ENCODE measurements at places on chromosomes 5 and 9.

- no peak for DNase-seq
Measured at GRCh38 chr5:104111632-104112031, 549.0 kb upstream of the NUDT12 start.

DNA sequence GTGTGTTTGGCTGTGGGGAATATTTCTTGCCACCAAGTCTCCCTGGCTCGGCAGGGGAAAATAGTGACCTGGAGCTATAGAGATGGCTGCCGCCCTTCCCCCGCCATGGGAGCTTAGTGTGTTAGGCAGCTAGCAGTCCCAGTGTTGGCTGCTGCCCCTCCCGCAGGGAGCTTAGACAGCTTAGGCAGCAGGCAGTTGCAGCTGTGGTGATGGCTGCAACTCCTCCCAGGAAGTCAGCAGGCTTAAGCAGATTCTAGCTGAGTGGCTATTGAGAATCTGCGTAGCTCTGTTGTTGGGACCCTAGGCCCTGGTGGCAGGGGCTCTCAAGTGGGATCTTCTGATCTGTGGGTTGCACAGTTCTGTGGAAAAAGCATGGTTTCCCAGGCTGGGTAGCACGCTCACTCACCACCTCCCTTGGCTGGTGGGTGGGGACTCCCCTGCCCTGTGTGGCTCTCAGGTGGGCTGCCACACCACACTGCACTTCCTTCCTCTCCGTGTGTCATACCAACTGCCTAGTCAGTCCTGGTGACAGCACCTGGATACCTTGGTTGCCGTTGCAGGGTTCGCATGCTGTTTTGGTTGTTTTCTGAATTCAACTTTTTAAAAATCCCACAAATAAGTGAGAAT lies 9.3 kb downstream of the OR1N2 start:
- no peak for DNase-seq

DNA sequence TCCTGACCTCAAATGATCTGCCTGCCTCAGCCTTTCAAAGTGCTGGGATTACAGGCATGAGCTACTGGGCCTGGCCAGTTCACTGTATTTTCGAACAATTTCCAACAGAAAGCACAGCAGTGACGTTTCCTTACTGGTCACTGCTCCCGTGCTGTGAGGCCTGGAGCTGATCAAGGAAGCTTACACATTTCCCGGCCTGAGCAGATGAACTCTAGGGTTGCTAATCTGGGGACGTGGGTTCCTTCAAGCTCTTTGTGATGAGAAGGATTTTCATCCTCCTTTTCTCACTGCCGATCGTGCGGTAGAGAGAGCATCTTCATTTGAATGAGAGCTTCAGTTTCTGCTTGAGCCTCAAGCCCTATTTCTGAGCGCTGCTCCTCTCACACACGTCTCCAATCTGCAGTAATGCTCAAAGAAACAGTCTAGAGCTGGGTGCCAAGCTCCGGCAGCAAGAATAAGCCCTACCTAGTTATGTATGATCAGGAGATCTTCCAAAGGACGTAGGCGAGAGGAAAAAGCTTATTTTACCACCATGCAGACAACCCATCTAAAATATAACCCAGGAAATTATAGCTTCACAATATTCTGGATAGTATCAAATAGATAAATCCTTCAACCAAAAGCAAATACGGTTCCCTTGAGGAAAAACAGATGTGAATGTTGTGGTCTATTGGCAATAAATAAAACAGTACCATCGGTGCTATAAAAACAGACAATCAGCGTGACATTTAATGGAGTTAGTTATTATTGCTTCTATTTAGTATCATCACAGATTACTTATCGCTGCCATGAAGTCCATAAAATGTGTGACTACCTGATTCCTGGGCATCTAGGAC lies 7.3 kb upstream of the SPATA24 start:
- no peak for DNase-seq

DNA sequence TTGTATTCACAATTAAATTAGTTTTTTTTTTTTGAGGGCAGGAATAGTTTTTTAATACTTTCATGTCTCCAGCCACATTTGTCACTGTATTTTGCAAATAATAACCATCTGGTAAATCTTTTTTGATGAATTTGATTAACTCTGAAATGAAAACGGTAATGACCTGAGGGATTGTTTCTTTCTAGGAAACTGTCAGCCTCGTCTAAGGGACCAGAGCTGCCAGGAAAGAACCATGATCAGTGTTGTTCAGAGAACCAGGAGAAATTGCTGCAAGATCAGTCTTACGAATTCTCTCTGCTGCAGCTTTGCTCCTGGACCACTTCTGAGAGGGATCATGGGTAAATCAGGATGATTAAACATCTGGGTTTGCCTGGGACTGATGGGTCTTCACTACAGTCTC lies 114.5 kb upstream of the TAF11L2 start:
- no peak for DNase-seq

- no peak for DNase-seq
Measured at GRCh38 chr9:128096616-128097536, 28.8 kb downstream of the SLC25A25 start.

DNA sequence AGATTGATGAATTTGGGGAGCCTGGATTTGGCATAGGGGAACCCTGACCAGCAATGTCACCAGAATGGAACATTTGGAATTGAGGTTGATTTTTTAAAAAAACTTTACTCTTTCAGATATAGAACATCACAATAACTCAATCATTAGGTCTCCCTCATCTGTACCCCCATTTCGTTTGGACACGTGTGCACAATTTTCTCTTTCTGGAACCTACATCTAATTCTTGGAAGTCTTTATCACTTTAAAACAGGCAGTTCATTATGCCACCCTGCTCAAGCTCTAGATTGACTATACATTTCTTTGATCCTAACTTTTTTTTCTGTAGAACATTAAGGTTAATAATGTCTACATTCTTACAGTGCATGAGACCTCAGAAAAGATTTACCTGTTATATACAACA lies 3.7 kb upstream of the SSBP2 start:
- DNase-seq: no peak

DNA sequence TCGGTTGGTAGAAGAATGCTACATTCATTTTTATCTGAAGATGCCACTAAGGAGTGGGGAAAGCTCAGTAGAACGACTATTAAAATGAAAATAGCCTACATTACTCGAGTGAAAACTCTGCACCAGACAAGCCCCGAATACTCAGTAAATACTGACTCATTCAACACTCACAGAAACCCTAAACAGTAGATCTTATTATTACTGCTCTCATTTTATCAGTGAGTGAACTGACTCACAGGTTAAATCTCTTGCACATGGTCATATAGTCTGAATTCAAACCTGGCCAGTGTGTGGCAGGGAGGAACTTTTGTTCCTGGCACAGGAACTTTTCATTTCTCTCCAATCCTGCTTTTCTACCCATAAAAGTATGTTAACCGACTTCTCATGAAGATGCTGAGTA lies 9.6 kb upstream of the PAPPA start:
- DNase-seq: no peak

GRCh38 chr5:14356305-14356704 lies 213.2 kb downstream of the TRIO start:
- DNase-seq: no peak

DNA sequence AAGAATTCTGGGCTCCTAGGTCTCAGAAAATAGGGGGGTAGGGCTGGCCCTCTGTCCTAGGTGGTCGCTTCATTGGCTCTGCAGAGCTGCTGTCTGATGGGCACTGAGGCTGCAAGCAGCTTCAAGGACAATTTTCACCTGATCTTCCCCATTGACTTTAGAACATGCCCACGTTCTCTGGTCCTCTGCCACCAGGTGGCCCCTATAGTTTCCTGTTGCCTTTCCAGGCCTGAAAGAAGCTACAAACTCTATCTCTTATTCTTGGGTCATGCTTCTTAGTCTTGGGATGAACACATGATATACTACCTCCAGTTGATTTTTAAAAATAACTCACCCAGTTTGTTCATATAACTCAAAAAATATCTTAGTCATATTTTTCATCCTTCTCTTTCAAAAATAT lies 26.3 kb downstream of the SPZ1 start:
- no peak for DNase-seq

GRCh38 chr5:83025690-83026478 lies 51.3 kb downstream of the TMEM167A start:
- DNase-seq: no peak

DNA sequence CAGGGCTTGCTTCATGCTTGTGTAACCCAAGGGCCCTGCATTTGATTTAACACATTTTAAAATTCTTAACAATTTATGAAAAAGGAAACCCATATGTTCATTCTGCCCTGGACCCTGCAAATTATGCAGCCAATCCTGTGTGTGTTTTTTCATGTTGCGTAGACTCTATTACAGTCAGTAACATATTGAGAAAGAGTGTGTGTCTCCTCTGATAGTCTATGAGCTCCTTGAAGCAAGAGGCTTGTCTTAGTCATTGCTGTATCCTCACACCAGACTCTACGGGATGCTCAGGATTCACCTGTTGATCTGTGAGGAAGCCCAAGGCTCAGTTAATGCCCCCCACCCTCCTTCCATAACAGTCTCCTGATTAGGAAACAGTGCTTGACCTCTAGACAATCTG lies 177.3 kb upstream of the DMAC1 start:
- DNase-seq: no peak

- no peak for DNase-seq
Measured at GRCh38 chr5:173689737-173690360, 73.4 kb upstream of the BOD1 start.

DNA sequence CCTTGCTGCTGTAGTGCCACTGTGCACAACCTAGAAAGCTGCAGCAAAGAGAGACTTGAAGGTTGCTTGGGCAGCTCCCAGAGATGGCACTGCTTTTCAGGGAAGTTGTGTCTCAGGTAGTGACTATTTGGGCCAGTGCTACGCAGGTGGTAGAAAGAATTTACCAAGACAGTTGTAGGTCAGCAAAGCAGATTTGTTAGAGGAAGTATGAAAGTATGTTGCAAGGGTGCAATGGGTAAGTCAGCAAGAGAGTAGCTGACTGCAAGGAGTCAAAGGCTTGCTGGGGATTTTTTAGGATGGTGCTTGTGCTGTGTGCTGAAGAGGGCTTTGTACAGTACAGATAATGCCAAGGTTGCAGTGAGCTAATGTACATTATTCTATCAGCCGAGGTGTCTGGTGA lies 33.5 kb upstream of the SPARC start:
- DNase-seq: no peak

DNA sequence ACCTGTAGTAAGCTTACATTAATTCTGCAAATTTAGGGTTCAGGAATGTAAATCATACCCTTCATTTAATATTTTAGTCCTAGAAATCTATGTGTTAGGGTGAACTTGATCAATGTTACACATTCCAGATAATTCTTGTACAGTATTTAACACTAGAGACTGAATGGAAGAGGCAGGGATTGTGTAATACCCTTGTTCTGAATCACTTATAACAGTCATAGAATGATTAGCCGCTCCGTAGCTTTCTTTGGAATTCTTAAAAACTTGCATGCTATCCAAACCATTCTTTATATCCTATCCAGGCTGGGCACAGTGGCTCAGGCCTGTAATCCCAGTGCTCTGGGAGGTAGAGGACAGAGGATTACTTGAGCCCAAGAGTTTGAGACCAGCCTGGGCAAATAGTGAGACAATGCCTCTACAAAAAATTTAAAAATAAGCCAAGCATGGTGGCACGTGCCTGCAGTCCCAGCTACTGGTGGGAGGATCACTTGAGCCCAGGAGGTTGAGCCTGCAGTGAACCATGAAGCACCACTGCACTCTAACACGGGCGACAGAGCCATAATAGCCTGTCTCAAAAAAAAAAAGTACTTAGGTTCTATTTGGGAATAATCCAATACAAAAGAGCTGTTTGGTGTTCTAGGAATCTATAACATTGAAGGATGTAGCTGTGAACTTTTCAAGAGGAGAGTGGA lies 8.3 kb downstream of the ZNF483 start:
- DNase-seq: no peak

- no peak for DNase-seq
Measured at GRCh38 chr5:73452215-73452614, 3.6 kb upstream of the FOXD1 start.

Measured in T-helper 17 cell (primary cell).